Hepatic stellate cell (primary cell): ENCODE measurements at places on chromosomes 5 and 9.

- DNase-seq: no peak
Observed at GRCh38 chr9:131668057-131668438, 71.8 kb downstream of the RAPGEF1 start.

- DNase-seq: peak; percentile 44
Observed at GRCh38 chr5:150774145-150774544, 4.4 kb upstream of the SMIM3 start.

- DNase-seq: no peak
Observed at GRCh38 chr9:121772600-121773285, 121.3 kb downstream of the DAB2IP start.

DNA sequence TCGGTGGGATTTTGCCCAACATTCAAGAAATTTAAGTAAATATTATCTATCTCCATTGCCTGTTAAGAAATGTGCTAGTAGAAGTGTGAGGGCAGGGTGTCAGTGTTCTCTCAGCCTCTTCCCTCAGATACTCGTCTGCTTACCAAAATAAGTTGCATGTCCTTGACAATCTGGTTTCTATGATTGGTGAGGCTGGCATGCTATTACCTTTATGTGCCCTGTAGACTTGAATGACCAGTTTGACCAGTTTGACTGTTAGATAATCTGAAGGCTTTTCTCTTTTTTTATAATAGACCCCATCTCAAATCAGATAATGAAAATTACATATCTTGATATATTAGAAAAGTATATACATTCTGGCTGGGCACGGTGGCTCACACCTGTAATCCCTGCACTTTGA lies 348 bp downstream of the CATSPER3 start:
- DNase-seq: no peak
